ENCODE measurements at places on chromosomes 13 and 19. TPM values are rescaled to one million over a fixed set of nuclear protein-coding genes. Genes with fewer than 3 reads are reported as not detected.

DNA sequence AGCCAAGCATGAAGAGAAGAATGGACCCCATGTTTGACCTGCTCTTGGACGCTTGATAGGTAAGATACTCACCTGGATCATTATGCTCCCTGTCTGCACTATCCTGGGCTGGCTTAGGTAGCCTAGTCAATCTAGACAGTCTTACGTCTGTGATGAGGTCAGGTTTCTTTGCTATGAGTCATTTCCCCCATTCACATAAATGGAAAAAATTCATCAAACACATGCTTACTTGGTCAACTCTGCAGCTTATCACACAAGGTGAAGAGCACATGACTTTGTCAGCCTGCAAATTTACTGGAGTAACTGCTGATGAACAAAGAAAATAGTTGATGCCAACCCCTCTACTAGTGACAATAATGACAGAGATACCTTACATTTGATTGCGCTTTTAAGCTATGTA, 170.0 kb downstream of the NUFIP1 start:
- peak overlapping the region; percentile 86 for H3K27ac ChIP-seq
- DNase-seq: peak; percentile 43
- H3K27me3 ChIP-seq: no peaks in the 10 kb centered on the region
- H3K4me3 ChIP-seq: no peak overlapping the region
- H3K36me3 ChIP-seq: peaks cover 4% of the 10 kb centered on the region

CEACAM1 gene
- 1.6 TPM for total RNA-seq

VSTM2B gene
- not detected for total RNA-seq

SIGLEC9 gene
- total RNA-seq: not detected

DNA sequence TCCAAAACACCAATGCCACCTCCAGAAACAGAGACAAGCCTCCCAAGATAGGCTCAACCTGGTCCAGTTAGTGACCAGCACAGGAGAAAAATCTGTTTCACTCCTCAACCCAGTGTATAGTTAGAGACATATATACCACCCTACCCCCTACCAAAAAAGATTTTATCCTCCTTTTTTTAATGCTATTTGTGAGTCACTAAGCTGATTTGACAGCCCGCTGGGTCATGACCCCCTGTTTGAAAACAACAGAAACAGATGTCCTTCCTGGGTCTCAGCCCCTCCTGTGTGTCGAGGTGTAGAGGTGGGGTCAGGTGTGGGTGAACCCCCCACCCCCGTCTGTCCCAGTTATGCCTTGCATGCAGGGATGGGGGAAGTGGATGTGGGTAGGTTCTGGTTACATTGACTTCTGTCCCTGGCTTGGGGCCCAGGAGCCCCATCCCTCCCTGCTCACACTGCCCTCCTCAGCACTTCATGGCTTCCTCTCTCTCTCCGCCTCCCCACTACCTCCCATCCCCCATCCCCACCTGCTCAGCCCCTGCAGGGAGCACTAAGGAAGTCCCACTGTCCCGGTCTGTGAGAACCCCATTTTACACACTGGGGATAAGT, 14.0 kb upstream of the TOMM40 start:
- H3K36me3 ChIP-seq: peaks cover 23% of the 10 kb centered on the region
- no peak overlapping the region for H3K4me3 ChIP-seq
- peaks cover 46% of the 10 kb centered on the region for H3K4me1 ChIP-seq
- H3K27ac ChIP-seq: peak overlapping the region; percentile 95
- no peak for DNase-seq

SOX1 gene
- total RNA-seq: not detected
